ENCODE measurements at places on chromosomes 7 and 10.

DNA sequence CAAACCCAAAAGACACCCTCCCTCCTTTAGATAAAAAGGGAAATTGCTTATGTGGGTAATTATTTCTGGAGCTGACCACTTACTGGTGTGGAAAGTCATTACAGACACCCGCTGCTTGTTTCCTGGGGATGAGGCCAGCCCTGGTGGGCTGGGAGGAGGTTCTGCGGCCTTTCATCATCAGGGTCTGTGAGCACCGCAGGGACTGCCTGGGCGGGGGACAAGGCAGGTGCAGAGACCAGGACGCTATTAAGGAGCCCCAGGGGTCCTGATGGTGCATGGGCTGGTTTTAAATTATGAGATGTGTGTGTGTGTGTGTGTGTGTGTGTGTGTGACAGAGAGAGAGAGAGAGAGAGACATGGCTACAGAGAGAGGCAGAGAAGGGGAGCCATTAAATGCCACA is 171.2 kb downstream of the DNAJB6 start:
- DNase-seq: no peak
- no peak overlapping the region for H3K27ac ChIP-seq
- H3K4me1 ChIP-seq: no peaks in the 10 kb centered on the region
- H3K36me3 ChIP-seq: no peaks in the 10 kb centered on the region

DNA sequence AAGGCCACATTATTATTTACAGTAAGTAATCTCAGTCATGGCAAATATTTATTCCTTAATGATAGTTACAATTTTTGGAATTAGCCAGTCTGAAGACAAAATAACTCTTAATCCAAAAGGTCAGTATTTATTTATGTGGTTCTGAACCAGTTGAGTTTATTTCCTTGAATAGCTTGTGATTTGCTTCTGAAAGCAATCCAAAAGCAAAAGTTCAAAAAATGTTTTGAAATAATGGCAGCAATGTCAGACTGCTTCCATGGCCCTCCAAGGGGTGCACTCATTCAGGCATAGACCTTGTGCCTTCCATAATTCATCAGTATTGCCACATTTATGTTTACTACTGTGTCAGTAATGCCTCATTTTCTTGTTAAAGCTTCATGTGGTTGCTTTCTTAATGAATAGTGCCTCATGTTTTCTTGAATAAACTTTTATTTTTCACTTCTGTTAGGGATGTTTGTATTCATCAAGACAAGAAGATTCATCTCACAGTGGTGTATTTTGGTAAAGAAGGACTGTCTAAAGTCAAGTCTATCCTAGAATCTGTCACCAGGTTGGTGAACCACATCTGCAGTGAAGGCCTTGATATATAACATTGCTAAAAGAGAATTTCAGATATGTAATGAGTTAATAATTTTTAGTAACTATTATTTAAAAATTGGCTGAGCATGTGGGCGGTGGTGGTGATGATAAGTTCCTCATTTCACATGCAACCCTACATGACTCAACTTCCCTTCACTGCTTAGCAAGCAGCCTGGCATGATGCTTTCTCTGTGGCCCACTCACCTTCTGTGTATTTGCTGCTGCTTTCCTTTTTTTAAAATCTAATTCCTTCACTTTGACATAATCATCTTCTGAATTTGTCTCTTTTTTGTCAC is 22.0 kb downstream of the CSGALNACT2 start:
- H3K27me3 ChIP-seq: no peaks in the 10 kb centered on the region
- peaks cover 11% of the 10 kb centered on the region for H3K4me1 ChIP-seq
- no peak for DNase-seq
- no peak overlapping the region for H3K27ac ChIP-seq
- peaks cover 25% of the 10 kb centered on the region for H3K36me3 ChIP-seq

- no peak for DNase-seq
- H3K4me1 ChIP-seq: no peaks in the 10 kb centered on the region
- no peaks in the 10 kb centered on the region for H3K36me3 ChIP-seq
- no peaks in the 10 kb centered on the region for H3K27me3 ChIP-seq
- no peak overlapping the region for H3K27ac ChIP-seq
These were observed 90.2 kb upstream of the AGK start for GRCh38 chr7:141460781-141461715.

GRCh38 chr7:135706858-135707569 is 21.0 kb downstream of the SLC13A4 start:
- no peaks in the 10 kb centered on the region for H3K4me1 ChIP-seq
- no peak overlapping the region for H3K4me3 ChIP-seq
- H3K27ac ChIP-seq: no peak overlapping the region
- no peaks in the 10 kb centered on the region for H3K27me3 ChIP-seq

DNA sequence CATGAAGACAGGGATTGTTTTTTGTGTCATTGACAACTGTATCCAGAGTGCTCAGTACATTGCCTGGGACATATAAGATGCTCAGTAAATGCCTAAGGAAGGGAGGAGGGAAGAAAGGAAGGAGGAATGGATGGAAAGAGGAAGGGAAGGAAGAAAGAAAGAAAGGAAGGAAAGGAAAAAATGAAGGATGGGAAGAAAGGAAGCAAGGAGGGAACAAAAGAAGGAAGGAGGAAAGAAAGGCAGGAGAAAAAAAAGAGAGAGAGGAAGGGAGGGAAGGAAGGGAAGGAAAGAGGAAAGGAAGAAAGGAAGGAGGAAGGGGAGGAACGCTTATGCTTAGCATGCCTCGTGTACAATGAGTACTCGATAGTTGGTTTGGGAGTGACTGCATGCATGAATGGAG is 514.7 kb downstream of the RPS24 start:
- no peak overlapping the region for H3K27ac ChIP-seq
- no peak for DNase-seq
- H3K4me3 ChIP-seq: no peak overlapping the region
- H3K36me3 ChIP-seq: no peaks in the 10 kb centered on the region

- H3K4me1 ChIP-seq: no peaks in the 10 kb centered on the region
- H3K27ac ChIP-seq: no peak overlapping the region
- no peaks in the 10 kb centered on the region for H3K27me3 ChIP-seq
- DNase-seq: no peak
These were observed 495.0 kb upstream of the MGMT start for GRCh38 chr10:128972036-128972405.

- peak; percentile 14 for DNase-seq
- no peak overlapping the region for H3K4me3 ChIP-seq
- H3K27ac ChIP-seq: no peak overlapping the region
- peaks cover 92% of the 10 kb centered on the region for H3K27me3 ChIP-seq
- H3K4me1 ChIP-seq: no peaks in the 10 kb centered on the region
These were observed 5.8 kb downstream of the ELFN1 start for GRCh38 chr7:1675673-1676549.

- no peaks in the 10 kb centered on the region for H3K4me1 ChIP-seq
- no peak overlapping the region for H3K27ac ChIP-seq
- H3K27me3 ChIP-seq: no peaks in the 10 kb centered on the region
- DNase-seq: no peak
- H3K4me3 ChIP-seq: no peak overlapping the region
These were observed 453.7 kb downstream of the SDK1 start for GRCh38 chr7:3754493-3755341.

DNA sequence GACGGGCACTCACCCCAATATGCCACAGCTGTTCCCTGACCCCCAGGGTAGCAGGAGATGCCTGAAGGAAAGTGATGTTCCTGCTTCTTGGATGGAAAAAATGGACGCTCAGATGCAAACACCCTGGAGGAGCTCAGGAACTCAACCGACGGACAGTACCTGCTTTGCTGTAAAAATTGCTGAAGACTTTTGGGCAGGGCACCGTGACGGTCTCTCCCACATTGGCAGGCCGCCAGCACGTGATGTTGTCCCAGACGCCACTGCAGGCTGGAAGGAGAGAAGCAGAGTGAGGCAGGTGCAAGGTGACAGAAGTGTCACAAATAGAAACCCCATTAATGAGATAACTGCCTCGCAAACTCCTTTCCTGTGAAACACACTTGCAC is 35.0 kb downstream of the VIPR2 start:
- no peak for DNase-seq
- H3K27me3 ChIP-seq: no peaks in the 10 kb centered on the region
- H3K4me1 ChIP-seq: peaks cover 18% of the 10 kb centered on the region
- no peaks in the 10 kb centered on the region for H3K36me3 ChIP-seq
- H3K4me3 ChIP-seq: no peak overlapping the region
- peak overlapping the region; percentile 77 for H3K27ac ChIP-seq

GRCh38 chr10:128158021-128158795 is 32.0 kb upstream of the MKI67 start:
- no peak overlapping the region for H3K4me3 ChIP-seq
- no peak overlapping the region for H3K27ac ChIP-seq
- H3K27me3 ChIP-seq: peaks cover 25% of the 10 kb centered on the region
- H3K36me3 ChIP-seq: no peaks in the 10 kb centered on the region
- no peaks in the 10 kb centered on the region for H3K4me1 ChIP-seq
- no peak for DNase-seq

DNA sequence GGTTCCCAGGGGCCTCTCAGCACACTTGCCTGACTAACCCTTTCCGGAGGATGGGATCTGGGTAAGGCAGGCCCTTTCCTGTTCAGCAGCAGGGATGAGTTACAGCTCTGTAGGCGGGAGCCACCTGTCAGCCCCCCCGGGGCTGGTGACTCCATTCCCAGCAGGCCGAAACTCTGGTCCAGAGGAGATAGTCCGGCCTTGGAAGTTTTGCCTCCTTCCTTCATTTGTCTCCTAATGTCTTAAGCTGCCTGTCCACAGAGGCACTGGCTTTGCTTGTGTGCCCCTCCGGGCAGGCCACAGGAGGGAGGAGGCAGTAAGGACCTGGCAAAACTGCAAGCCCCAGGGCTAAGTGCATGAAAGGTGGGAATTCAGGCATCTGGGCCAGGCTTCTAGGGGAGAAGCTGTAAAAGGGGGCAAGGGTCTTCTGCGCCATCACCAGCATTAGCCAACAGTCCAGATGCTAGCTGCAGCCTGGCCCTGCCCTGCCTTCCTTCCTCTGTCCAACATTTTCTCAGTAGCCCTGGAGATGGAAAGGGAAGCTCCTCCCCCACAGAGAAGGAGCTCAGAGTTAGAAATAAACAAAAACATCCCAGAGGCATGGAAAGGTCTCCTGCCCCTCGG is 1.2 kb downstream of the ADIRF start:
- H3K4me3 ChIP-seq: peak overlapping the region; percentile 79
- no peaks in the 10 kb centered on the region for H3K4me1 ChIP-seq

- no peak for DNase-seq
- H3K27me3 ChIP-seq: no peaks in the 10 kb centered on the region
- H3K27ac ChIP-seq: no peak overlapping the region
- H3K36me3 ChIP-seq: no peaks in the 10 kb centered on the region
These were observed 275.8 kb downstream of the KCNMA1 start for GRCh38 chr10:77361831-77362230.

DNA sequence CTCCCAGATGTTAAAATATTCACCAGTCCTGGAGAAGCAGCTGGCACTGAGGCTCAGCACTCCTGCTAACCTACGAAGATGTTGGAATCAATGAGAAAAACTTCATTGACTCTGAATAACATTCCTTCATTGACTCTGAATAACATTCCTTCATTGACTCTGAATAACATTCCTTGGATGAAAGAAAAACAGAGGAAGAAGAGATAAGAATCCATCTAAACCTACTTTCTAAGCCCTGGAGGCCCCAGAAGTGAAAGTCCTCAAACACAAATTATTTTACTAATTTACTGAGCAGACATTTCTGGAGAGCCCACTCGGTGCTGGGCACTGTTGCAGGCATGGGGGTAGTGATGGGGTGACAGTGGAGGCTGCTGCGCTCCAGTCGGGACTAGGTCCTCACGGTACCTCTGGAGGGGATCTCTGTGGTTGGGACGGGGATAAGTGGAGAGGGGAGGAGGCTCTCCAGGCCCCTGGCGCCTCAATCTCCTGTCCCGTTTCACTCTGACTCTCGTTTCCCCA is 254.1 kb downstream of the WDR37 start:
- DNase-seq: no peak
- H3K36me3 ChIP-seq: no peaks in the 10 kb centered on the region
- H3K4me3 ChIP-seq: no peak overlapping the region
- no peaks in the 10 kb centered on the region for H3K4me1 ChIP-seq
- peak overlapping the region; percentile 36 for H3K27ac ChIP-seq

DNA sequence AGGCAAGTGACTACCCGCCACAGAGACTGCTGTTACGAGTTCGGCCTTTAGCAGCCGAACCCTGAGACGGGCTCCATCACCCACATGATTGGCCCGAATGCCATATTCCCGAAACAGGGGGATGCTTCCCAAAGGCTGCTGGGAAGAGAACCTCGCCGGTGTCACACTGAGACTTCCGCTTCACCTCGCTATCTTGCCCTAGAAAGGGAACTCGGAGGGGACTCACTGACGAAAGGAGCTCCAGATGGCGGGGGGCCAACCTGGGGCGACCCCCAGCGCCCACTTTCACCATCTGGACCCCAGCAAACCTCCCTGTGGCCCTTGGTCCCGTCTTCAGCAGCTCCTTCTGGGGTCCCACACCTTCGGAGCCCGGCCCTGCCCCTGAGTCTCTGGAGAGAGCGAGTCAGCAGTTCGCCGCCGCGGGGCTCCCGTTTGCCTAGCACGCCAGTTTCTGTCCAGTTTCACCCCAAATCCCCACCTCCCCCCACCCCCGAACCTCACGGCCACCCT is 529 bp downstream of the HPS1 start:
- no peaks in the 10 kb centered on the region for H3K27me3 ChIP-seq
- peaks cover 33% of the 10 kb centered on the region for H3K36me3 ChIP-seq
- peak; percentile 50 for DNase-seq
- H3K4me1 ChIP-seq: peaks cover 16% of the 10 kb centered on the region

GRCh38 chr10:126408953-126409641 is 20.8 kb upstream of the ADAM12 start:
- peaks cover 12% of the 10 kb centered on the region for H3K4me1 ChIP-seq
- H3K36me3 ChIP-seq: no peaks in the 10 kb centered on the region
- no peak overlapping the region for H3K4me3 ChIP-seq
- DNase-seq: no peak

DNA sequence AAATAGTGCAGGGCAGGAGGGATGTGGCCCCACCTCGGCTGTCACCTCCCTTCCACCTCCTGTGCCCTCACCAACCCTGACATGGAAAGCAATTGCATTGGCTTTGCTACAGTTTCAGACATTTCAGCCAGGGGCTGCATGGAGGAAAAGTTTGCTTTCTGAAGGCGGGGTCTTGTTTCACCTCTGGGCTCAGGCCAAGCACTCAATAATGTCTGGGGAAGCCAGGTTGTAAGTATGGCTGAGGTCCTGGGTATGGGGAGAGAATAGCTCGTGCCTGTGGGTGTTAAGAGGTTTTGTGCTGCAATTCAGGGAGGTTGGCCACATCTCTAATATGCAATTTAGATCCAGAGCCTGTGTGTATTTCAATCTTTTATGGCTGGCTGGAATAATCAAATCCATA is 238.4 kb upstream of the MKI67 start:
- no peaks in the 10 kb centered on the region for H3K4me1 ChIP-seq
- no peak overlapping the region for H3K27ac ChIP-seq
- DNase-seq: no peak
- H3K4me3 ChIP-seq: no peak overlapping the region
- H3K36me3 ChIP-seq: no peaks in the 10 kb centered on the region

GRCh38 chr7:115116773-115117715 is 195.2 kb downstream of the MDFIC start:
- no peaks in the 10 kb centered on the region for H3K27me3 ChIP-seq
- no peak for DNase-seq
- no peak overlapping the region for H3K27ac ChIP-seq
- H3K36me3 ChIP-seq: no peaks in the 10 kb centered on the region
- H3K4me3 ChIP-seq: no peak overlapping the region
- peaks cover 7% of the 10 kb centered on the region for H3K4me1 ChIP-seq

Data from tibial artery (tissue), 4 donors.